GM23248 (cell line): ENCODE measurements at places on chromosomes 5 and 9. TPM values are rescaled to one million over a fixed set of nuclear protein-coding genes. Genes with fewer than 3 reads are reported as not detected.

SPATA31E1 gene
- not detected in 2 replicates for total RNA-seq

SH3RF2 gene
- total RNA-seq: not detected in 2 replicates

DNA sequence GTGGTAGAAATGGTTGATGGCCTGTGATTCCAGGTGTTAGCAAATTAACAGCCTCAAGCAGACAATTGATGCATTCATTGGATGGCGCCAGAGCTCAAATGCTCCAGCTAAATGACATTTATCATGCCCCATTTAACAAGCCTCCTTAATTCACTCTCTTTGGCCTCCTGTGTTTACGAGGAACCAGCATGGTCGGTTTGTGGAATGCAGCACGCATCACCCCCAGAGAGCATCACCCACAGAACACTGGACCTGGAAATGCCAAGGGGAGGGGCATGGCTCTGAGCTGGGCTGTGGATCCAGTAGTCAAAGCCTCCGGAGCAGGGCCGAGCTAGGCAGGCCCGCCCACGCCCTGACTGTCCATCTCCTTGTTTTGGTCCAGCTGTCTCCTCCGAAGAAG, 434.0 kb downstream of the GADD45G start:
- H3K36me3 ChIP-seq: no peaks in the 10 kb centered on the region
- no peak for DNase-seq
- H3K4me1 ChIP-seq: no peaks in the 10 kb centered on the region
- no peak overlapping the region for H3K4me3 ChIP-seq
- no peak overlapping the region for H3K27ac ChIP-seq

DNA sequence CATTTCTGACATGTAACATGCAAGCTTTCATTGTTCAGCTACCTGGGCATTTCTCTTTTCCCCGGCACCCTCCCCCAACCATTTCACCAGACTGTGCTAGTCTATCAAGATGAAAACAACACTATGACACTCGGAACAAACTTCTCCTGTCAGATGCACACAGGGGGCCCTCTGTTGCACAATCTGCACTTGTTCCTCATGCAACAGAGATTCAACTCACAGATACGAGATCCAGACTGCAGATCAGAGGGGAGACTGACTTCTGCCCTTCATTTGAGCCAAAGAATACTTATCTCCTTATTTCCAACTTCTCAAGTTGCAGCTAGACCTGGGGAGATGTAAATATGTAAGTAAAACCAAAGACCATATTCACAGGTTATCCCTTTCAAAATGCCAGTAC, 15.7 kb upstream of the FST start:
- H3K27ac ChIP-seq: no peak overlapping the region
- no peaks in the 10 kb centered on the region for H3K27me3 ChIP-seq
- no peak overlapping the region for H3K4me3 ChIP-seq
- H3K4me1 ChIP-seq: peaks cover 1% of the 10 kb centered on the region
- no peaks in the 10 kb centered on the region for H3K36me3 ChIP-seq

GRCh38 chr5:123696921-123697341, 185.0 kb downstream of the CSNK1G3 start:
- H3K27me3 ChIP-seq: no peaks in the 10 kb centered on the region
- peak; percentile 80 for DNase-seq
- peak overlapping the region; percentile 43 for H3K4me3 ChIP-seq
- peak overlapping the region; percentile 57 for H3K27ac ChIP-seq
- peaks cover 39% of the 10 kb centered on the region for H3K4me1 ChIP-seq
- no peaks in the 10 kb centered on the region for H3K36me3 ChIP-seq

DNA sequence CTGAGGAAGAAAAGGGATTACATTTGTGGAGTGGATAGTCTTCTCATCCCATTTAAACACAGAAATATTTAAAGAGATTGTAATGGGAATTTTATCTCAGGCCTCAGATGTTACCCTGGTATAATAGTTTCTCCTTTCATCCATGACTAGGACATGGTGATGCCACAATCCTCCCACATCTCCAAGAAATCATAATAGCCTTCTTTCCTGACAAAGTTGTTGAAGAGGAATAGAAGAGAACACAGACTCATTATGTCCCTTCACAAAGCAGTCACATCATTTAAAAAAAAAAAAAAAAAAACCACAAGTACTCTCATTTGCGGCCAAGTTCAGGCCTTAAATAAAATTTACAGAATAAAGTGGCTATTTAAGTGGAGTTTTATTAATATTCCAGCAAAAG, 359.6 kb downstream of the DEPDC1B start:
- DNase-seq: no peak
- 0 out of 2 replicates have a peak, but pooled peaks cover 7% of the 10 kb centered on the region for H3K4me1 ChIP-seq
- no peaks in the 10 kb centered on the region for H3K36me3 ChIP-seq
- no peaks in the 10 kb centered on the region for H3K27me3 ChIP-seq

GRCh38 chr9:4929917-4930316, 55.2 kb upstream of the JAK2 start:
- DNase-seq: peak; percentile 32
- no peaks in the 10 kb centered on the region for H3K27me3 ChIP-seq
- H3K4me3 ChIP-seq: no peak overlapping the region

- no peaks in the 10 kb centered on the region for H3K27me3 ChIP-seq
- H3K4me1 ChIP-seq: peaks cover 21% of the 10 kb centered on the region
- peak overlapping the region; percentile 82 for H3K27ac ChIP-seq
Measured at GRCh38 chr9:34127035-34127948, 794 bp upstream of the DCAF12 start.

DNA sequence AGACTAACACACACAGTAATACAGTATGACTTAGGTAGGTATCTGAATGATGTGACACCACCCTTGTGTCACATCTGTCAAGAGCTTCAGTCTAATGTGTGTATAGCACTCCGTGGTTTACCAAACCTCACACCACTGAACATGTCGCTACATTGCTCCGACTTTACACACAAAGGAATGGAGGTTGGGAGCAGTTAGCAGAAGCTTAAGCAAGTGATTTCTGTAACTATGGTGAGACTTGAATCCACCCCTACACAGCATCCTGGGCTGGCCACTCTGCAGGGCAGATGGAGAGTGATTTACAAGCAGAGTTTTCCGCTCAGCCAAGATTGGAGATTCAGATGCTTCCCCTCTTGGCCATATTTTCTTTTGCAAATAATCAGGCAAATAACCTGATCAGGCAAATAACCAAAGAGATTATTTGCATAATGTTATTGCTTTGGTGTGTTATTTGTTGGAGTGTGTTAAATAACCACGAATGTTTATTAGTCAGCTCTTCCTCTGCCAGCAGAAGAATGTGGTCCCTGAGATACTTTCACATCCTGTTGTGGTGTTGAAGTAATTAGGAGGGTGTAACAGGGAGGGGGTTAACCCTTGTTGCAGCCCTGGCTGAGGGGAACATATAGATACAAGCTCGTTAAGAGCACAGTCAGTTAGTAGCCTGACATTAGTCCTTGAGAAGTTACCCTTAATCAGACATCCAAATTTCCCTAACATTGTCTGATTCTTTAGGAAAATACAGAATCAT, 92.8 kb downstream of the SNX18 start:
- H3K4me1 ChIP-seq: peaks cover 19% of the 10 kb centered on the region
- H3K27ac ChIP-seq: 0 out of 2 replicates have a peak overlapping the region, but pooled peaks have one; percentile 2
- no peaks in the 10 kb centered on the region for H3K27me3 ChIP-seq
- no peak overlapping the region for H3K4me3 ChIP-seq
- DNase-seq: peak; percentile 57
